ENCODE measurements at places on chromosomes 7 and 10.

GRCh38 chr7:145643981-145644380 lies 472.6 kb upstream of the CNTNAP2 start:
- no peak for DNase-seq

DNA sequence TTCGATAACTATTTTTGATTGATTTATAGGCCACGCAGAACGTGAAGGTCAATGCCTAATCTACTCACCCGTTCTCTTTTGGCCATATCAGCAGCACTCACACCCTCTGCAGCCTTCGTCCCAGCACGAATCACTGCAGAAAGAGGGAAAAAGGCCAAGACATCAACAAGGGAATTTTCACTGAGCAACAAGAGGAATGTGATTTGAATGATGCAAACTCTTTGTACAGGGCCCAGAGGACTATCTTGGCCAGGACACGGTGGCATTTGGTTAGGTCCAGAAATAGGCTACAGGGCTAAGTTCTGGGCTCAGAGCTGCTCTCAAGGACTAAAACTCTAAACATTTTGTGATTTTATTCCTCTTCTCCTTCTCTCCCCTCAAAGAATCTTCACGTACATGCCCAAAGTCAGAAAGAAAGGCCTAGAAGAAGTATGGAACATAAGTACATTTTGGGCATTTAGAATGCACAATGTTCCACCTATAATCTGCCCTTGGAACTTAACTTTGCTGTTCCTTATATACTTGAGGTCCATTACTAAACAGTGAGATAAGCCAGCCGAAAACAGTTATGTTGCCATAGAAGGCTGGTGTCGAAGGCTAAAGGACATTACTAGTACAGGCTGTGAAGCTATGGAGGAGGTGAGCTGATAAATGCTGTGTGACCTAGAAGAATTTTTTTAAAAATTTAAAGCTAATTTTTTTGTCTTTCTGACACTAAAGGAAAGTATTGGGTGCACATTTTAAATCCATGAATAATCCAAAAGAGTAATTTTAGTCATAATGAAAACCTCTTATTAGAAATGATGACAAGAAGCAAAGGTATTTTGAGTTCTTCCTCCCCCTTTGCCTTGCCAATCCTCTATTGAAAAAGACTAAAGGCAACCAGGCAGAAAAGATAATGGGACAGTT lies 20.0 kb downstream of the RBM28 start:
- DNase-seq, result no peak

GRCh38 chr7:141071855-141072547 lies 1.9 kb upstream of the TMEM178B start:
- no peak for DNase-seq

DNA sequence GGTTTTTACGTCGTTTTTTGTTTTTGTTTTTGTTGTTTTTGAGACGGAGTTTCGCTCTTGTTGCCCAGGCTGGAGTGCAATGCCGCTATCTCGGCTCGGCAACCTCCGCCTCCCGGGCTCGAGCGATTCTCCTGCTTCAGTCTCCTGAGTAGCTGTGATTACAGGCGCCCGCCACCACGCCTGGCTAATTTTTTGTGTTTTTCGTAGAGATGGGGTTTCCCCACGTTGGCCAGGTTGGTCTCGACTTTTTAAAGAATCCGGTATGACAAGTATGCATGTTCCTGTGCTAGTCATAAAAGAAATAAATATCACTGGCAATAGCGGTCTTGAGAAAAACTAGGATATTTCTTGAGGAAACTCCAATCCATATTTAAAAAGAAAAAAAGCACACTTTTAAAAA lies 2.7 kb upstream of the ARL4A start:
- no peak for DNase-seq

DNA sequence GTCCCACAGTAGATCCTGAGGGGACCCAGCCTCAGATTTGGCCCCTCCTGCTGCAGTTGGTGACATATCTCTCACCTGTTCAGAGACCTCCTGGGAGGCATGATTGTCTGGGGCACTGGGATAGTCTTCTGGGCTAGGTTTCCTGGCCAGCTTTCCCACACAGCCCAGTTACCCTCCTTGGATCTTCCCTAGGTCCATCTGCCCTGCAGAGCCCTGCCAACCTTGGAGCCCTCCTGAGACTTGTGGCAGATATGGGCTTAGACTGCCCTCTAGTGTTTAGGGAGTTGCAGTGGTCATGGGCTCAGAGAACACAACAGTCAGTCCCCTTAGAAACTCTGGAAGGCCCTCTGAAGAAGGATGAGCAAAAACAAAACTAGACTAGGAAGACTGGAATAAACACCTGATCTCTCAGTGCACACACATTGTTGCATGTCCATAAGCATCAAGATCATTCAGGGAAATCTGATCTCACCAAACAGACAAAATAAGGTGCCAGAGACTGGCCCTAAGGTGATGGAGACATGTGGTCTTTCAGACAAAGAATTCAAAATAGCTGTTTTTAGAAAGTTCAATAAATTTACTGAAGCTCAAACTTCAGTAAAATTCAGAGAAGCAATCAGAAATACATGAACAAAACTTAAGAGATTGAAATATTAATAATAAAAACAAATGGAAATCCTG lies 324.6 kb downstream of the ATRNL1 start:
- DNase-seq, result no peak

DNA sequence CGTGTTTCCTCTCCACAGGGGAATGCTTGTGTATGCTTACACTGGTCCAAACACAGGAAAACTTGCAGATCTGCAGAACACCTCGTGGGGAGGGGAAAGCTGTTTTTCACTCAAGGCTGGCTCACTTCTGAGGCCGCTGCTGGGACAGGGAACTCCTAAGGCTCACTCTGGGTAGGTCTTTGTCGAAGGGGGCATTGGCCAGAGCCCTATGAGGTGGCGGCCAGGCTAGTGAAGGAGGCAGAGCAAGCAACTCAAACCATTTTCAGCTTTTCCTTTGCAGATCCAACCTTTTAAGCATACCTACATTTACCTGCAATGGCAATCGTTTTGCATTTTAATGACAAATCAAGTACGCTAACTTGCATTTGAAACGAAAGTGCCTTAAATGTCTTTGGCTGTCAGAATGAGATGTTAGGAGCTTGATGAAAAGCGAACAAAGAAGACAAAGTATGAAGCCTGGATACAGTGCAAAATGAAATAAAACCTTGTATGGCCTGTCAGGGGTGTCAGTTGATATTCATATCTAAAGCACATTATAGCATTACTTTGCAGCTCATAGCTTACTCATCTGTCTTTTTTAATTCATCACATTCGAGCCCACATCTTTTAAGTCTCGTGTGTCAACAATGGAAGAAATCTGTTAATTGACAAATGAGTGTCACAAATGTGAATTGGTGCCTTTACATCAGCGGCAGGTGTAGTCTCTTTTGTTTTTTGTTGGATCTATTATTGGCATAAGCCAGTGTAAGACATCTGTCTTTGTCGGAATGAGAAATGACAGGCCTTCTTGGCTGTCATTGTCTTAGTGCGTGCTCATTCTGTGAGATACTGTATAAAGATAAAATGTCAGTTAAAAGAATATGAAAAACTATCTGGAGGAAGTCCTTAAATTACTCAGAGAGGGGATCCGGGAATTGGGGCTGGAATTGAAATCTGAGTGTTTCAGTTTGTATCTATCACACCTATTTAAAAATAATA lies 30.5 kb downstream of the LRMDA start:
- no peak for DNase-seq

- no peak for DNase-seq
These were observed 1.4 kb downstream of the LARP4B start for GRCh38 chr10:929960-930624.

GRCh38 chr10:46514431-46514861 lies 42.0 kb downstream of the GPRIN2 start:
- DNase-seq, result no peak

GRCh38 chr7:6639627-6640026 lies 2.5 kb downstream of the ZNF316 start:
- DNase-seq, result no peak

DNA sequence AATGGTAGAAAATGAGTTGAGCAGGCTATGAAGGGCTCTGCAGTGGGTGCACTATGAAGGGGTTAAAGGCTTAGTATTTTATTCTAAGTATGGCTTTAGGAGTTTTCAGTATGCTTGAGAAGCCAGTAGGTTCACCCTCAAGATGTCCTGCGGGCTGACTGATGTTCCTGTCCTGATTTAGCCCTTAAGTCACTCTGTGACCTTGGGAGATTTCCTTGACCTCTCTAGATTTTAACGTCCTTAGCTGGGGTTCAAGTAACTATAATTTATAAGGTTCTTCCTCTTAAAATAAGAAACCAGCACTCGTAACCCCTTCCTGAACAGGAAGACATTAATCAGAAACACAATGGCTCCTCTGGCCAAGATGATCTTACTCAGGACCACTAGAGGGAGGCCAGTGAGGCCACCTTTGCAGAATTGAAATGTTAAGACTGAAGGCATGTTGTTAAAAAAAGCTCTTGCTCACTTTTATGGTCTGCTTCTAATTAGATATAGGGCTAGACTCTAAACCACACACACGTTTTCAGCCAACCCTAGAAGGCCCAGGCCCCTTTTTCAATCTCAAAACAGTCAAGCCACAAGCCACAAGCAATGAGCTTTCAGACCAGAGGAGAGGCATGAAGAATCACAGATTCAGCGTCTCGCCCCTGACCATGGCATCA lies 41.9 kb downstream of the CDK1 start:
- no peak for DNase-seq

DNA sequence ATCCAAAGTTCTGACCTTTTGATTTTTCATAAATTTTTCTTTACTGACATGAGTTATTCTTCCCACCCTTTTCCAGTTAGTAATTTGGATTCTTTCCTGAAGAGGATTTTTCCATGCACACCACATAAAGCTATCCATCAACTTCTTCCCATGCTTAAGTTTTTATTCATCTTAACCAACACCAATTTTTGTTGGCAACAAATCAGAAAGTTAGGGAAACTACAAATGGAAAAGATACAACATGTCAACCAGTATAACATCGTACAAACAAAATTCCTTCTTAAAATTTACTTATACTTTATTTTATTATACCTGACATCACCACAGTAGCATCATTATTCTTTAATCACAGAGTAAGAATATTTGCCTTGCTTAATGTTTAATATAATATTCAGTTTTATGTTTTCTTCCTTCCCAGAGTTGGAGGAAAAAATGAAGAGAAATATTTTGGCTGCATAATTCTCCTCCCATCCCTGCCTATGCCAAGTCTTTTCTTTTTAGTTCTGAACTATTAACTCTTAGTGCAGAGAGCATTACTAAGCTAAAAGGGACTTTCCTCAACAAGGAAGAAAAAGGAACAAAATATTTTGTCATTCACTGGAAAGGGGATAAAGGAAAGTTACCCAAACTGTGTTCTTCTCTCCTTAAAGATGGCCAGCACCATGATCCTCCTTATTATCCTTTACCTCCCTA lies 67.5 kb upstream of the MEOX2 start:
- DNase-seq, result no peak

- no peak for DNase-seq
These were observed 25.2 kb downstream of the GET4 start for GRCh38 chr7:901388-902154.

- DNase-seq, result no peak
These were observed 19.1 kb downstream of the SLC16A12 start for GRCh38 chr10:89516149-89516832.

- DNase-seq, result no peak
These were observed 81.9 kb upstream of the DYNC1I1 start for GRCh38 chr7:95690367-95690947.

DNA sequence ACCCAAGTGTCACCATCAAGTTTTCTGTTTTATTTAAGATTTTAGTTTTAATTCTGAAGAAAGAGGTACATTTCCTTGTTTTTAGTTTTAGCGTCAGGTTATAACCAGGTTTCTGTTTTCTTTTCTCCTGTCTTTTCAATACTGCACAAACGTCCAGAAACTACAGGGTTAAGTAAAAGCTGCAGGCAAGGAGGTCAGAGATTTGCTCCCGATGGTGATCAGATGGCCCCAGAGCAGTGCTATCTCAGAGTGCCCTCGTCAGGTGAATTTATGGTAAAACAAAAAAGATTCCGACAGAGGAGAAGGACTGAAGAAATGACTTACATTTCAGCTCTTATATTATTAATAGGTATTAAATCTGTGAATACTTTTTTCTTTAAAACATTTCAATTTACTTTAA lies 128.2 kb downstream of the STRA8 start:
- no peak for DNase-seq

GRCh38 chr10:7305053-7305452 lies 105.8 kb downstream of the SFMBT2 start:
- DNase-seq, result no peak

- DNase-seq, result no peak
These were observed 38.0 kb downstream of the ADD3 start for GRCh38 chr10:110045772-110046171.

- DNase-seq, result no peak
These were observed 23.5 kb upstream of the ZNF12 start for GRCh38 chr7:6730343-6730633.

DNA sequence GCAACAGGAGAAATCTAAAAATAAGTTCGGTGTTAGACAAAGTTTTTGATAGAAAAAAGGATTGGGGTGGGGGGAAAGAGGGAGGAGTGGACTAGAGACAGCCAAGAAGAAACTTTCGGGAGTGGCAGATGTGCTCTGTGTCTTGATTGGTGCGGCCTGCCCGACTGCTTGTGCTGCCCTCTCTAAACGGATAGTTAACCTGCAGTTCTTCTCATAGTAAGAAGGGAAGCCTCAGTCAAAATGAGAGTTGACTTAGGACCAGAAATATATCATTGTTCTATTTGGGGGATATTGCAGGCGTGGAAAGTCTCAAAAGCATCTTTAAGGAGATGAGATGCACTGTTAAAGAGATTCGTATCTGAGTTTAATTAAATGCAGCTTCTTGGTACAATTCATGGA lies 39.3 kb downstream of the UBE3C start:
- DNase-seq, result no peak
